CD8-positive, alpha-beta memory T cell (primary cell): ENCODE measurements at places on chromosomes 5 and 9.
A peak's percentile ranks its signal among the peaks of the same experiment; 100 is the strongest.

GRCh38 chr9:35912791-35913400 lies 3.6 kb downstream of the SPAAR start:
- DNase-seq = no peak

DNA sequence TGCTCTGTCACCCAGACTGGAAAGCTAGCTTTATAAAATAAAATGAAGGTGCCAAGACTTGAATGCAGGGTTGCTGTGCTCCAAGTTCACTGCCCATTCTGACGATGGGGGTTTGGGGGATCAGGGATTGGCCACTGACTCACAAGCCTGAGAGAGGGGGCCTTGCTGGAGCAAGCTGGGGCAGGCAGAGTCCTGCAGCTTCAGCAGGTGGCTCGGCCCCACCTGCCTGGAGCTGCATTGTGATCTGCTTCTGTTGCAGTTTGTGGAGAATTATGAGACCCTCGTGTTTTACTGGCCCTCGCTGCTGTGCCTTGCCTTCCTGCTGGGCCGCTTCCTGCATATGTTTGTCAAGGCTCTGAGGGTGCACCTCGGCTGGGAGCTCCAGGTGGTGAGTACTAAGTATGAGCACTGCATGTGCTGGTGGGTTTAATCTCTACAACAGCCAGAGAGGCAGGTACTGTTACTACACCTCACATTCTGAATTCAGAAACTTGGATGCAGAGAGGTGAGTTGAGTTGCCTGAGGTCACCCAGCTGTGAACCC lies 31.1 kb upstream of the CCDC180 start:
- DNase-seq = no peak

GRCh38 chr5:35826554-35826953 lies 30.1 kb upstream of the IL7R start:
- no peak for DNase-seq

DNA sequence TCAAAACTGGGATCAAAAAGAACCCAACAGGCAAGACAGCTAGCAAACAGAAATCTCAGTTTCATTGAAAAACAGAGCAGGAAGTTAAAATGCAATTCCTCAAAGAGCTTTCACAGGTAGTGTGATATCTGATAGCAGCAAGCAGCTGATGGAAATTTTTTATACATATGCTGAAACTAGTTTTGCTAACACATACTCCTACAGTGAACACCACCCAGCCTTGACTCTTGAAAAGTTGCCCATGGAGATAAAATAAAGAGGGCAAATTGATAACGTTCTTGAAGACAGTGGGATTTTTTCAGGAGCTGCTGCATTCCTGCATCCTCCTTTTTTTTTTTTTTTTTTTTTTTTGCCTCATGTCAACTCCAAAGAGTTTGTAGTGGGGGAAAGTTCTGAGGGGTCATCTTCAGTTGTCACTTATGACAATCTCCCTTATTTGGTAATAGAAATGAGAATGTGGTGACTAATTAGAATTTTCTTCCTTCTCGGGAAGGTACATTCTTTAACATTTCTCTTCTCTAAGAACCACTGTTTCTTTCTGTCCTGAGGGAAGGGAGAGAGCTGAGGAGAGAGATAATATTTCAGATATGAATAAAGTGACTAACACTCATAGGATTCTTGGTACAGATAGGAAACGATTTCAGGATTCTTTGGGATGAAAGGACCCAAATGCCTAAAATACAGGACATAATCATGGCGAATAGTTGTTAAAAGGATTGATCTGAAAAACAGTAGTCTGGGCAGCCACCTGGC lies 24.6 kb downstream of the SH3RF2 start:
- no peak for DNase-seq

DNA sequence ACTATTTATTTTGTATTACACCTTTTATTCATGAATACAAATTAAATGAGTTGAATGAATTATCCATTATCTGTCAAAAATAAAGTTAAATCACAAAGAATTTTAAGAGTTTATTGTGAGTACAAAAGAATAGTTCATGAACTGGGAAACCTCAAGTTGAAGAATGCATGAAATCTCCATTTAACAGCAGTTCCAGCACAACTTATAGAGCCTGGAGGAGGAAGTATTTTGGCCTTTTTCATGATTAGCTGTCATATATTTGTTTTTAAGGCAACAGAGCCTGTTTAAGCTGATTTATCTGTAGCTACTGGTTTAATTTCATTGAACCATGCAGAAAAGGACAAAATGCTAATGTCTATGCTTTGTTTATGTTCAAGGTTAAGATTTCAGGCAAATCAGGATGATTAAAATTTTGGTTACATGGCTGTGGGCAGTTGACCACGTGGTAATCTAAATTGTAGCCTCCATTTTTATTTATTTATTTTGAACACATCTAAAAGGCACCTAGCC lies 12.2 kb downstream of the SPINK1 start:
- no peak for DNase-seq

DNA sequence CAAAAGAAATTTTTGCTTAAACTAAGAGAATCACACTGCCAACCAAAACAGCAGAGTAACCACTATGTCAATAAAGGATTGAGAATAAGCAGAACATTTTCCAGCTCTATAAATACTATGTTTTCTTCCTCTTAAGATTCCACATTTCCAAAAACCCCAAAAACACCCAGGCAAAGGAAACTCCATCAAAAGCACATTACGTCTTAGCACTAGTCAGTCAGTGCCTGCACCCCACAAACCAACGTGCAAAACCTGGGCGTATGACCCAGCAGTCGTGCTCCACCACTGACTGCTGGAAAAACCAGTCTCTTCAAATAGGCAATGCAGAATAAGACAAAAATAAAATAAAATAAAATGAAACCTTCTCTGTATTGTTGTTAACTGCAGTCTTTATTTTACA lies 85.3 kb downstream of the GNAQ start:
- DNase-seq = no peak

- peak; percentile 76 for DNase-seq
Observed at GRCh38 chr5:151083081-151083676, 2.3 kb upstream of the TNIP1 start.

DNA sequence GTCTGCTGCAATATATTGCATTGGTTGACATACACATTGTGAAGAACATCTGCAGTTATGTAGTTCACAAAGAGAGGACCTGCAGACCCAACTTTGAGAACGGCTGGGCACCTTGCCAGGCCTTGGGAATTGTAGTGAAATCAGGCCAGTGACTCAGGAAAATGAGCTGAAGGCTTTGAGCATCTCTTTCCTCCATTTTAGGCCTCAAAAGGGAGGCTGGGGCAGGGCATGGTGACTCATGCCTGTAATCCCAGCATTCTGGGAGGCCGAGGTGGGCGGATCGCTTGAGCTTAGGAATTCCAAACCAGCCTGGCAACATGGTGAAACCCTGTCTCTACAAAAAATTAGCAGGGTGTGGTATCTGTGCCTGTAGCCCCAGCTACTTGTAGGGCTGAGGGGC lies 1.4 kb upstream of the IPPK start:
- no peak for DNase-seq

DNA sequence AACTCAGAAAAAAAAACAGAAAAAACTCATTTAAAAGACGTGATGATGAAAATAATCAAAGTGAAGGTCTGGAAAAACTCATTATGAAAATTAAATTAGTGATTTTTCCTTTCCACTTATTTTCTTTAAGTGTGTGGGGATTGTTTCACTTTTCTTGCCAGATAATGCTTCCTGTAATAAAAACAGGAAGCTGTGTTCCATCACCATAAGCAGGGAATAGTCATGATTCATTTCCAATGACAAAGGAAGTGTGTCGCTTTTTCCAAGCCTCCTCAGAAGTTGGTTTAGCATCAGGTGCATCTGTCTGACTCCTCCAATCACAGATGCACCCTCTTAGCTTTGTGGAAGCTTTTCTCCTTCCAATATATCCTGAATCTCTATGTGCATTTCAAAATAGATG lies 2068.7 kb downstream of the MAT2B start:
- DNase-seq = no peak

DNA sequence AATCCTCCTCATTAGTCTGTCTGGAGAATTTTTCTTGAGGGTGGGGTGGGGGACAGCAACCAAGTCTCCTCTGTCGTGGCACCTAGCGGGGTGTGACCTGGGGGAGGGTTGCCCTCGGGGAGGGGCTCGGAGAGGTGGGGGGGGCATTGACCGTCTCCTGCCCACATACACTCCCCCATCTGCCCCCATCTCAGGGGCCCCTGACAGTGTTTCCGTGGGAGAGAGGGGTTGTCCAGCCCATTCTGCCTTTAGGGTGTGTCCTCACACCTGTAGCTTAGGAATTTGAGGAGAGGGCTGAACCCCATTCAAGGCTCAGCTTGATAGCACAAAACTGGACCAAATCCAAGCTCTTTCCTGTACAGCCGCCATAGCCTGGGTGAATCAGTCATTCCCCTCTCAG lies 5.9 kb upstream of the CXXC5 start:
- DNase-seq = no peak

DNA sequence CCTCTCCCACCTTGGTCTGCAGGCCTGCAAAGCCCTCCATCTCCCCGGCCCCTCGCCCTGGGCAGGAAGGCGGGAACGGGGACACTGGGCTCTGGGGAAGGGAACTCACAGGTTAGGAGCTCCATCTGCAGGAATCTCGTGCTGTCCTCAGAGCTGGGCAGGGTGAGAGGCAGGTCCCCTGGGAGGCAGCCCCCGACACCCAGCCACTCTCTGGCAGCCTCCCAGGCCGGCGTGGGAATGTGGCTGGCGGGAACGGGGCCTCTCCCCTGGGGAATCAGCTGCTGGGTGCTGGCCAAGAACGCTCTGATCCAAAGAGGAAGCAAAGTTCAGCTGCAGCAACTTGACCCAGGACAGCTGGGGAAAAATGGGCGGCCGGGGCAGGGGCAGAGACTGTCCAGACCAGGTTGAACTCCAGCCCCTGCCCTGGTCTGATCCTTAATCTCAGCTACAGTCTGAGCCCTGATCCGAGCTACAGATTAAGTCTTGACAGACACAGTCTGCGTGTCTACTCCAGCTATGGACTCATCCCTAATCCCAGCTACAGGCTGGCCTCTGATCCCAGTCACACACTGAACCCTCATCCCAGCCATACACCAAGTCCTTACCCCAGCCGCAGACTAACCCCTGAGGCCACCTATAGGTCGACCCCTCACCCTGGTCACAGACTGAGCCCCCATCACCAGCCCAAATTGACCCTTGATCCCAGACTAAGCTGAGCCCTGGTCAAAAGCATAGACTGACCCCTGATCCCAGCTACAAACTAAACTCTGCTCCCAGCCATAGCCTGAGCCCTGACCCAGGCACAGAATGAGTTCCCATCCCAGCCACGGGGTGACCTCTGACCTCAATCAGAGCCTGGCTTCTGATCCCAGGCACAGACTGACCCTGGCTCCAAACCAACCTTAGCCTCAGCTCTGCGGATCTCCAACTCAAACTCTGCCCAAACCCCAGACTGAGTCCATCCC lies 37.3 kb upstream of the EGFL7 start:
- DNase-seq = no peak
